ENCODE measurements at places on chromosomes 11 and 22. TPM values are rescaled to one million over a fixed set of nuclear protein-coding genes. Genes with fewer than 3 reads are reported as not detected.

GRCh38 chr22:37491106-37491505 is 4.9 kb upstream of the MFNG start:
- no peak for DNase-seq

GRCh38 chr11:67354075-67355022 is 1.0 kb upstream of the POLD4 start:
- no peak for DNase-seq

The EIF3M gene
- total RNA-seq: 387 TPM

The PHLDA2 gene
- total RNA-seq: 67.4 TPM

GRCh38 chr11:88522624-88523385 is 185.3 kb upstream of the CTSC start:
- no peak for DNase-seq

The TPBGL gene
- 1.3 TPM for total RNA-seq

GRCh38 chr11:77884186-77884828 is 63.4 kb downstream of the AAMDC start:
- DNase-seq: no peak

DNA sequence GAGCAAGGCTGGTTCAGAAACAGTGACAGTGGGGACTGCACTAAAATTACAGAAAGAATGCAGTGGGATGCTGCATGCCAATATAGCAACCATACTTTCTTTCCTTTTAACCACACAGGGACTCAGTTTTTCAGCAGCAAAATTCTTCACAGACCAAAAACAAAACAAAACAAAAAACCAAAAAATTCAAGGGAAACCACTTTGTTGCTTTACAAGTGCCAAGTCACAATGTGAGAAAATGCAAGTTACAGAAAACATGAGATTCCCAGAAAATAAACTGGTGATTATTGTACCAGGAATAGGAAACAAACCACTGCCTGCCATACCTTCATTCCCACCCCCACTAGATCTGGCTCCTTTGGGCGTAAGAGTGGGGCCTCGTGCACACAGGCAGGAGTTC is 52.6 kb downstream of the TENM4 start:
- no peak for DNase-seq

GRCh38 chr11:111604392-111605009 is 2.3 kb downstream of the SIK2 start:
- no peak for DNase-seq

DNA sequence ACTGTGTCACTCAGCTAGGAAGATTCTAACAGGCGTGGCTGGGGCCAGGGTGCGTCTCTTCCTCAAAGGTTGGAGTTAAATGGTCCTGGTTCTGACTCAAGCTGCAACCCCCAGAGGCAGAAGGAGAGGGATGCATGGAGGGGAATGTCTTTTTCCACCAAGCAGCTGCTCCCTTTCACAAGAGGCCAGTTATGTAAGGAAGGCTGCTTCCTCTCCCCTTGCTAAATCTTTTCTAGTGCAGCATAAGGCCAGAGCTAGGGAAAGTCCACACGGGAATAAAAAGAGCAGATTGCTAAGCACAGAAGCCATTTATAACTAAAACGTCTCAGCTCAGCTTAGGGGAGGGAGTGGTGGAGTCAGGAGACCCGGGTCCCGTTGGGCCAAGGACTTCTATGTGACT is 10.0 kb downstream of the PVALB start:
- DNase-seq: no peak

DNA sequence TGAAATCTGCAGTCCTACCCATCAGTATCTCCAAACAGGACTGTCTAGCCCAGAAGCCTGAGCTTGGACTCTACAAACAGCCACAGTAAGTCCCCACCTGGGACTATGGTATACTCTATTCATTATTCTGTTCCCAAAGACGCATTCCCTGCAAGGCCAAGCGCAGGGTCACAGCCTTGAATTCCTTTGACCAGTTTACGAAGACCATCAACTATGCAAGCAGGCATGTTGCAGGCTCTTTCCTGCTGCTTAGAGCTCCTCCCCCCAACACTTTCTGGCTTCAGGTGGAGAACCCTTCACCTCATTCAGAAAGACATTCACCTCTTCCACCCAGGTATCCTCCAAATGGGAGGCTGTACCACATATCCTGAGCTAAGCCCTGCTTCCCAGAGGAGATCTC is 62.5 kb downstream of the TIMP3 start:
- DNase-seq: no peak

GRCh38 chr11:35516403-35516802 is 9.0 kb downstream of the PAMR1 start:
- no peak for DNase-seq

The GP1BB gene
- total RNA-seq: 0.78 TPM

- no peak for DNase-seq
These were observed 21.4 kb downstream of the MN1 start for GRCh38 chr22:27780161-27780575.

The ST14 gene
- total RNA-seq: not detected

The SEPTIN3 gene
- not detected for total RNA-seq

- DNase-seq: no peak
These were observed 20.0 kb downstream of the PRG3 start for GRCh38 chr11:57360991-57361390.

DNA sequence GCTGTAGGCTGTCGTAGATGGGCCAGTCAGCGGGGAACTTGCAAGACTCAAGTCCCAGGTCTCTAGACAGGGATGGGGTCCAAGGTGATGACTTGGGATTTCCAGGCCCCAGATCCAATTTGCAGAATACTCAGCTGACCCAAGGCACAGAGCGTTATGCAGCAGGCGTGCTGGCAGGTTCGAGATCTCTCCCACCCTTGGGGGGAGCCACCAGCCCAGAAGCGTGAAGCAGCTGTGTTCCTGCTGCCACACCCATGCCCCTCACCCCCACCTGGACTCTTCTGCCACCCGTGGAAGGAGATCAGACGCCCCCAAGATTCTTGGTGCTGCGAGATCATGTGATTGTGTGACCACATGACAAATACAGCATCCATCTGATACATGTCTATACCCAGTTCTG is 142.6 kb downstream of the BRD1 start:
- no peak for DNase-seq

The OR5A1 gene
- total RNA-seq: not detected

DNA sequence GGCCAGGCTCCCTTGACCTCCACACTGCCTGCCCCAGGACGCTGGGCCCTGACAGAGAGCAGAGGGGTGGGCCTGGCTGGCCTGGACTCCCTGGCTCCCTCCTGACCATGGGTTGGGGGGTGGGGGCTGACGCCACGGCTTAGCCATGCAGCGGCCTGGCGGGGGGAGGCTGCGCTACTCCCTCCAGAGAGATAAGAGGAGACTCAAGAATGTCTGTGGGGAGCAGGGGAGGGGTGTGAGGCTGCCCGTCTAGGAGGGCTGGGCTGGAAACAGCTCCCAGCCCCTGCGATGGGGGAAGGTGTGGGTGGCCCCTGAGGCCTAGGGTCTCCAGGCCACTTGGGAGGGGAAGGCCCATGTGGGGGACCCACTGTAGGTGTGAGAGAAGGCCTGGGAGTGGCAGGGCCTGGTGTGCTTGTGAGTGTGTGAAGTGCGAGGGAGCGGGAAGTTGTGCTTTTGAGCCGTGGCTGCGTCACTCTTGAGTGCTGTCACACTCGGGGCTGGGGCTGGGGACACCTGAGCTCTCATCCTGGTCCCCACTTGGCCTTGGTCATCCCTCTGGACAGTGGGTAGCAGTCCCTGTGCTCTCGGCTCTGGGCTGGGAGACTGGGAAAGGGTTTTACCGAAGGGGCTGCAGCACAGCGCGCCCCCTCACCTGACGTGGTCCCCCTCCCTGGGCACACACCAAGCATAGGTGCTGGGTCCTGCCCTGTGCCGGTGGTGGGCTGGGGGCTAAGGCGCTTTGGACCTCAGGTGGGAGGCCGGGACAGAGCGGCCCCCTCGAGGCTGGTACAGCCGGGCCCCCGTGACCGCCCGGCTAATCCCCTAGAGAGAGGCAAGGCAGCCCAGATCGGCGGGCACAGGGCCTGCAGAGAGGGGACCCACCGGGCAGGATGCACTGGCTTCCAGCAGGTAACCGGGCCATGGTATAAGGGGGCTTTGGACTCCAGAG is 2.4 kb downstream of the MYRF start:
- no peak for DNase-seq

The NXPE2 gene
- total RNA-seq: not detected

The C22orf42 gene
- not detected for total RNA-seq

DNA sequence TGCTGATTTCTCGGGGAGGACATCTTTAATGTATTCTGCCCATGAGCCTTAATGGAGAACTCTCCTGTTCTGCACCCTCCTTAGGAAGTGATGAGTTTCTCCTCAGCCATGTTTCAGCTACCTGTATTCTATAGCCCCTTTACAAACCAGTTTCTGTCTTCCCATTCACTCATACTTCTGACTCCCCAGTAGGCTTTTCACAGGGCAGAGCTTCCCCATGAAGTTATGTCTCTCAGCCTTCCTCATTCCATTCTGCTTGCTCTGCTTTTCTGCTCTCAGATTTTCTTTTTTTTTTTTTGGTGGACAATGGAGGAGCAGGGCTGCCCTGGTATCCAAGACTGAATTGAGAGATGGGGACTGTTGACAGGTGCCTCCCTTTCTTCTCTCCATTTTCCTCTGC is 4.3 kb upstream of the OR52R1 start:
- no peak for DNase-seq

DNA sequence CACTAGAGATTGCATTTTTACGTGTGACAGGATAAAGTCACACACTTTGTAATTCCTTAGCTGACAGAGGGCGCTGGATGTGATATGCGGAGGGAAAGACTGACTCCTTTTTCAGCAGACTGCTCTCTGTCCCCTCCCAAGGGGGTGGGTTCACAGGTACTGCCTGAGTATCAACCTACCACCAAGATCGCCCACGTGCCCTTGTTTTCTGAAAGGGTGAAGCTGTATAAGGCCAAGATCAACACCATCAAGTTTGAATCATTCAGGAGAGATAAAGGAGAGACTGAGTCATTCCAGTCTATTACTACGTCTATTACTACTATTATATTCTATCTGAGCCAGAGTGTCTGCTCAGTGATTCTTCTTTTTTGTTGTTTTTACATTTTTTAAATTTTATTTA is 30.7 kb downstream of the BUD13 start:
- no peak for DNase-seq

GRCh38 chr22:39959640-39960447 is at the start of gene TMA7B:
TMA7B (plus strand) TSS chr22:39960397; CDS start chr22:39964375, 3,978 bp downstream.
- DNase-seq: peak; percentile 23

The HNRNPUL2 gene
- 23.6 TPM for total RNA-seq

All from glomerular endothelial cell (primary cell).